ENCODE measurements at places on chromosomes 12 and 14.

- no peak for DNase-seq
Observed at GRCh38 chr12:48901278-48901677, 24.0 kb downstream of the FKBP11 start.

DNA sequence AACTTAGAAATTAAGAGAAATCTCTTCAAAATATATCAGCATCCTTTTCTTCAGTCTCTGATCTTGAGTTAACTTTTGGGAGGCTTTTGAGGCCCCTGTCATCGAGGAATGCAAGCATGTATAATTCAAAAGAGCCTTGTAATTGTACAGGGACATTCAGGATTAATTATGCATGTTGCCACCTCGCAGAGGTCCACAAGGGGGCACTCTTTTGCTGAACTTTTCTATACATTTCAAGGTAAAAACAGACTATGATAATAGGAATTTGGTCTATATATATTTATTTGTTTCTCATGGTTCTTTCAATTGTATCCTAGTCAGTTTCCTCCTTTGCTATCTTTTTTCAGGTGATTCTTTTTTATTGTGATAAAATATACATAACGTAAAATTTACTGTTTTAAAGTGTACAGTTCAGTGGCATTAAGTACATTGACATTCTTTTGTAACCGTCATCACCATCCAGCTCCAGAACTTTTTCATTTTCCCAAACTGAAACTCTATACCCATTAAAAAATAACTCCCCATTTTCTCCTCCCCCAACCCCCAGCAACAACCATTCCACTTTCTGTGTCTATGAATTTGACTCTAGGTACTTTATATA is 47.0 kb upstream of the SLC2A13 start:
- peak; percentile 63 for DNase-seq

DNA sequence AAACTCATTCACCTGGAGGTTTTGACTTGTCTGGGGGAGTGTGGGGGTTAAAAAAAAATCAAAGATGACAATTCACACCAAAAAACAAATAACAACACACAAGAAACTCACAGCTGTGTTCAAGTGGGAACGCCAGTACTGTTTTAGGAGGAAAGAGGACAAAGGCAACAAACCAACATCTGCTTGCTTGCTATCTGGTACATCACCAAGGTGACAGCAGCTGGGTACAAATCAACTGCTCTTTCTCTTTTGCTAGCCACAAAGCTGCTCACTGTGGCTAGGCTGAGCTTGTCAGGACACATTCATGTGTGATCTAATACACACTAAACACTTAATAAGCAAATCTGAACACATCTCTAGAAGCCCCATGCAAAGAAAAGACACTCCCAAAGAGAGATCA is 128.0 kb upstream of the RAP1B start:
- DNase-seq: no peak

DNA sequence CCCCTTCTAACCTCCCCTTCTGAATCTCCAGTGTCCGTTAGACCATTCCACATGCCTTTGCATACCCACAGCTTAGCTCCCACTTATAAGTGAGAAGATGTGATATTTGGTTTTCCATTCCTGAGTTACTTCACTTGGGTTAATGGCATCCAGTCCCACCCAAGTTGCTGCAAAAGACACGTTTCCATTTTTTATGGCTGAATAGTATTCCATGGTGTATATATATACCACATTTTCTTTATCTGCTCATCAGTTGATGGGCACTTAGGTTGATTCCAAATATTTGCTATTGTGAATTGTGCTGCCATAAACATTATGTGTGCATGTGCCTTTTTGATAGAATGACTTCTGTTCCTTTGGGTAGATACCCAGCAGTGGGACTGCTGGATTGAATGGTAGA is 67.8 kb downstream of the MVK start:
- no peak for DNase-seq

DNA sequence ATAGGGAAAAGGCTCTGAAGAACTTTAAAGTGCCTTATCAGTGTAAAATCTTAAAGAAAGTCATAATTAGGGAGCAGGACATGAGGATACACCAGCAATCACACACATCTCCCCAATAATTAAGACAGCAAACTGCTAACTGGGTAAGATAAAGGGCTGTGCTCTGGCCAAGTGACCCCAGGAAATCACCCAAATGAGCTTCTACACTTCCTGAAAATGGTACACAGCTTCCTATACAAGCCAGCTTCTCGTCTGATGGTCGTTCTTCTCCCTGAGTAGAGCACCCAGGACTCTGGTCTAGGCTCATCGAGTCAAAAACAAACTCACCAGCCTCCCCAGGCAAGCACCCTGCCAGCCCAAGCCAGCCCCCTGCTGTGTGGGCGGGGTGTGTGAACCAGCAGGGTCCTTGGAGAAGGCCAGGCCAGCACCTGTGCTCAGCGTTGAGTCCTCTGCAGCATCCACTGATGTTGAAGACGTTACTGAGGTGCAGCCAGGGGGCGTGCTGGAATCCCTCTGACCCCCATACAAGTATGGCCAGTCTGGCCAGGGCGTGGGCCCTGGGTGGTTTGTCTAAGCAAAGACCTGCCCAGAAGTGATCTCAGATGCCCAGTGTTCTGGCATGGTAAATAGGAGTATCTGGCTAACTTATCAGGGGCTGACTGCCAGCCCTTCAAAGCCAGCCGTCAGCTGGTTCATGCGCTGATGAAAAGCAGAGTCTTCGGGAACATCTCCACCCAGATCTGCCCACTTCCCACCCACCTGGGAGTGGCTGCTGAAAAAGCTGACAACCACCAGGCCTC is 41.4 kb downstream of the ACTN1 start:
- peak; percentile 84 for DNase-seq

DNA sequence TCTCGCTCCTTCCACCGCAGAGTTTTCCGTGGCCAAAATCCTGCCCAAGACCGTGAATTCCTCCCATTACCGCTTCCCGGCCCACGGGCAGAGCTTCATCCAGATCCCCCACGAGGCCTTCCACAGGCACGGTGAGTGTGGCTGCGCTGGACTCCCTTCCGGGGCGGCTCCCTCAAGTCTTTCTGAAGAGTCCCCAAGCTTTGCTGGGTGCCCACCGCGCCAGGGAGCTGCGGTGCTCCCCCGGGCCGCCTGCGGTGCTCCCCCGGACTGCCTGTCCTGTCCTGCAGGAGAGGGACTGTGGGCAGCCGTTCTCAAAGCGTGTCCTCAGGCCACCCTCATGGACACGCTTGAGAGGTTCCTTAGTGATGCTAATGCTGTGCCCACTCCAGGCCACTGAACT is 50.5 kb downstream of the ADGRD1 start:
- DNase-seq: no peak

- DNase-seq: no peak
Observed at GRCh38 chr14:53996041-53996440, 39.4 kb upstream of the BMP4 start.

DNA sequence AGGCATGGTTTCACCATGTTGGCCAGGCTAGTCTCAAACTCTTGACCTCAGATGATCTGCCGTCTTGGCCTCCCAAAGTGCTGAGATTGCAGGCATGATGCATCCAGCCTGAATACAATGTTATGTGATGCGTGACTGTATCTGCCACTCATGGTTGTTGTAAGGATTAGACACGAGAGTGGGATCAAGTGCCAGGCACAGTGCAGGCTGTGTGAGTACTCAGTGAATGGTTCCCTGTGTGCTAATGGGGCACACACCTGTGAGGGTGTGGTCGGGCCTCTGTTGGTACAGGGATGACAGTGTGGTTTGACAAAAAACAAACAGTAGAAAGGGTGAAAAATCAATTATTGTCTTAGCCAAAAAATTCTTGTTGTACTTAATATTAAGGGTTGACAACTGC is 61.8 kb downstream of the TECPR2 start:
- no peak for DNase-seq

DNA sequence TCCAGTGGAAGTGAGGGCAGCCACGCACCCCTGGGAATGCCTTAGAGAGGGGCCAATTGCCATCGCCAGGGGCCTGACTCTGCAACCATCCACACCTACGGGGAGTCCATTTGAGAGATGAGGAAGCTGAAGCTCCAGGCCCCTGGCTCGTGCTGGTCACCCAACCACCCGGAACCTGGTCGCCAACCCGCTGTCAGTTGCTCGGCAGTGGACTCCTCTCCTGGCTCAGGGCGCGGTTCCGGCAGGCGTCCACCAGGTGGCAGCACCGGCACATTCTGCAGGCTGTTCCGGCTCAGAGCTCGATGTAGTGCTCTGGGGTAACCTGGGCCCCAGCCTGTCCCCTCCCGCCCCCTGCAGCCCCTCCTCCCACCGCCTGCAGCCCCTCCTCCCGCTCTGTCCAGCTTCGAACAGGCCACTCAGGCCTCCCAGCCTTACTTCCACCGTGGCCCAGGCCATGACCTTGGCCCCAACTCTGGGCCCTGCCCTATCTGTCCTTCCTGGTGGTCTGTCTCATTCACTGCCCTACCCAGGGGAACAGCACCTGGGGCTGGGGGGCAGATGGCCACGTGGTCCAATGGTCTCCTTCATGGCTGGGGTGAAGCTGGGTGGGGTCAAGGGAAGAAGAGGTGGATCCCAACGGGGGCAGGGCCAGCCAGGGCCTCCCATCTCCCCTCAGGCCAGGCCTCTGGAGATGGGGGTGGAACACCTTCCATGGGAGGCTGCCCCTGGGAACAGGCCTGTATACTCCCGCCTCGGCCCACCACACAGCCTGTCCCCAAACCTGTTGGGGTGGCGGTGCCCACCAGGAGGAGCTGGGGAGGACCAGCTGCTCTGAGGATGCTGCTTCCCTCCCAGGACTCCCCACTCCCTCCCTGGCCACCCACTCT is 15.7 kb downstream of the SIVA1 start:
- peak; percentile 92 for DNase-seq

DNA sequence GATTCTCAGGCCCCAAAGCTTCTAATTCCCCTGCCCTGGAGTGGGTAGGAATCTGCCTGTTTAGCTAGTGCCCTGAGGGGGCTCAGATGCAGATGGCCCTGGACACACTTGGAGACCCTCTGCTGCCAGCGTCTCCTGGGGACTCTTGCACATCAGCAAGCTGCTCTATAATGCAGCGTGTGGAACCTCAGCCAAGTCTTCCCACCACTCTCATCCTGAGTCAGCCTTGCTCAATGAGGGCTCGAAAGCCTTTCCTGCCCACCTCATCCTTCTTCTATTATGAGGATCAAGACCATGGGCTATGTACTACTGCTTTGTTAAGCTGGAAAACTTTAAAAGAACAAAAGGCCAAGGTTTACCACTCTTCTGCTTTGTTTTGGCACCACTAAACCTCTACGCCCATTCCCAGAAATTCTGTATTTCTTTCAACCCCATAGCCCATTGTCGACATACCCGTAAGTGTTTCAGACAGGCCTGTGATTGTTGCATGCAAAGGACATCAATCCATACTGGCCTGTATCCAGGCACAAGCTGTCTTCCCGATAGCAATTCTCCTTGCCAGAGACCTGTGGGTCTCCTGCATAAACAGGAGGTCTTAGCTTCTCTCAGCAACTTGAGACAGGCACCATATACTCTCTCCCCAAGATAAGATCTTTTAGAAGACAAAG is 246.9 kb downstream of the DPF3 start:
- DNase-seq: no peak

GRCh38 chr12:120249266-120249874 is 16.2 kb downstream of the PXN start:
- DNase-seq: no peak

- no peak for DNase-seq
Observed at GRCh38 chr14:76947838-76948184, 80.7 kb downstream of the IRF2BPL start.

- peak; percentile 28 for DNase-seq
Observed at GRCh38 chr12:753611-754472, 1.5 kb downstream of the WNK1 start.

- peak; percentile 73 for DNase-seq
Observed at GRCh38 chr14:91113829-91114078, at the start of gene DGLUCY. Gene DGLUCY (plus strand): TSS chr14:91114073. CDS start chr14:91160295, 46,222 bp downstream.

GRCh38 chr12:64090047-64090446 is 132.0 kb downstream of the KICS2 start:
- no peak for DNase-seq

GRCh38 chr12:24937553-24938244 is 11.2 kb downstream of the BCAT1 start:
- no peak for DNase-seq

DNA sequence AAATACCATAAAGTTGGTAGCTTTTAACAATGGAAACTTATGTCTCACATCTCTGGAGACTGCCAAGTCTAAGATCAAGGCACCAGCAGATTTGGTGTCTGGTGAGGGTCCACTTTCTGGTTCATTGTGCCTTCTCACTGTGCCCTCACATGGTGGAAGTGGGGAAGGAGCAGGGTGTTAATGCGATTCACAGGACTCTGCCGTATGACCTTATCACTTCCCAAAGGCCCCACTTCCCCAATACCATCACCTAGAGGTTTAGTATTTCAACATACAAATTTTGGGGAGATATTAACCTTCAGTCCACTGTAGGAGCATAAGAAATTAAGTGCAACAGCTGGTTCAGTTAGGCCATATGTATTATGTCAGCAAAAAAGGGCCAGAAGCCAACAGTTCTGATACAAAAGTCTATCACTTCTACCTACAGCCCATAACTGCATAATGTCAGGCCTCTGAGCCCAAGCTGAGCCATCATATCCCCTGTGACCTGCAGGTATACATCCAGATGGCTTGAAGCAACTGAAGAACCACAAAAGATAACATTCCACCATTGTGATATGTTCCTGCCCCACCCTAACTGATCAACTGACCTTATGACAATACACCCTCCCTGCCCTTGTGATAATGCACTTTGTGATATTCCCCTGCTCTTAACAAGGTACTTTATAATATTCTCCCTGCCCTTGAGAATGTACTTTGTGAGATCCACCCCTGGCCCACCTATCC is 24.7 kb downstream of the DDHD1 start:
- DNase-seq: no peak

- DNase-seq: no peak
Observed at GRCh38 chr12:116127859-116128258, 149.6 kb downstream of the MED13L start.

DNA sequence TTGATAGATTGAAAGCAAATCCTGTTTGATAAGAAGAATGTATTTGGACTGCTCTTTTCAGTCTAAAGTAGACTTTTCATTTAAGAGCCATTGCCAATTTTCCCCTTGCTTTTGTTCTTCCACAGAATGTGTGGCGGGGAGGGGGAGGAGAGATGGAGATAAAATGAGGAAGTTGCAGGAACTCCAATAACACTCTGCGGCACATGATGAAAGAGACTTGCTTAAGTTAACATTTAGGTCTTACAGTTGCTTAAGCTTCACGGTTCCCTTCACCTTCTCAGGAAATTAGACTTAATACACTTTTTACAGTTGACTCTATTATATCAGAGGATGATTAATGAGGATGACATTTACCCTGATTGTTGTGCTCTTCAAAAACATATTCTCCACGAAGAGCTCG is 537.3 kb downstream of the TMTC2 start:
- no peak for DNase-seq
